Uterine smooth muscle cell (primary cell): ENCODE measurements at places on chromosomes 16 and 17. TPM values are rescaled to one million over a fixed set of nuclear protein-coding genes. Genes with fewer than 3 reads are reported as not detected.

Gene CPHXL2
- total RNA-seq, result not detected in 2 replicates

Gene TMIGD1
- not detected in 2 replicates for total RNA-seq

Gene RPRML
- total RNA-seq, result not detected in 2 replicates

Gene KRT32
- not detected in 2 replicates for total RNA-seq

Gene TP53TG3
- total RNA-seq, result not detected in 2 replicates

Gene RASL10B
- total RNA-seq, result 1.5 and 6.1 TPM in 2 replicates

Gene UNC119
- 14.1 and 23.4 TPM in 2 replicates for total RNA-seq

Gene WSCD1
- 0.22 and 0.87 TPM in 2 replicates for total RNA-seq

Gene FBXO39
- 0.25 and 0.33 TPM in 2 replicates for total RNA-seq

Gene DRC3
- total RNA-seq, result 0.55 and 1.1 TPM in 2 replicates

Gene NPB
- 0.22 and 0.25 TPM in 2 replicates for total RNA-seq

Gene TPSD1
- not detected in 2 replicates for total RNA-seq

Gene GPRC5B
- 0.55 and 1.1 TPM in 2 replicates for total RNA-seq

Gene MATCAP1
- total RNA-seq, result 14.9 and 19.3 TPM in 2 replicates

Gene KCNH6
- not detected in 2 replicates for total RNA-seq

Gene CD300E
- not detected in 2 replicates for total RNA-seq

Gene KRT24
- total RNA-seq, result not detected in 2 replicates

Gene TRPV2
- total RNA-seq, result 28.9 and 62.5 TPM in 2 replicates

Gene DOC2B
- total RNA-seq, result not detected in 2 replicates

Gene CIITA
- under 0.01 and 0.22 TPM in 2 replicates for total RNA-seq

Gene HP
- 0.11 TPM in 1 of 2 replicates, not detected in the other for total RNA-seq

Gene CCL4L2
- total RNA-seq, result not detected in 2 replicates

Gene SLC9A5
- total RNA-seq, result 1.4 and 2.9 TPM in 2 replicates

Gene MNT
- 11.1 and 13.5 TPM in 2 replicates for total RNA-seq

Gene SPEM3
- not detected in 2 replicates for total RNA-seq

Gene DPEP2
- not detected in 2 replicates for total RNA-seq

Gene TPPP3
- 0.62 and 0.77 TPM in 2 replicates for total RNA-seq

Gene ZNF205
- 20.5 and 24.1 TPM in 2 replicates for total RNA-seq

Gene PPP1R1B
- total RNA-seq, result not detected in 2 replicates

Gene ABI3
- total RNA-seq, result 0.11 TPM in 1 of 2 replicates, not detected in the other

Gene OVCA2
- total RNA-seq, result 35.0 and 49.7 TPM in 2 replicates

Gene PRSS33
- not detected in 2 replicates for total RNA-seq

Gene IRX5
- not detected in 2 replicates for total RNA-seq

Gene ZNF423
- total RNA-seq, result 0.44 and 0.62 TPM in 2 replicates

Gene CCL23
- not detected in 2 replicates for total RNA-seq

Gene LMF1
- 21.9 and 23.9 TPM in 2 replicates for total RNA-seq

Gene TELO2
- 22.9 and 28.9 TPM in 2 replicates for total RNA-seq

Gene ARSG
- 2.4 and 3.0 TPM in 2 replicates for total RNA-seq

Gene SAMD14
- 1.7 and 1.8 TPM in 2 replicates for total RNA-seq

Gene GSG1L
- not detected in 2 replicates for total RNA-seq

Gene ESRP2
- 0.12 and 0.22 TPM in 2 replicates for total RNA-seq

Gene ZNF207
- 103 and 135 TPM in 2 replicates for total RNA-seq

Gene KRTAP2-1
- not detected in 2 replicates for total RNA-seq

Gene DHRS7C
- not detected in 2 replicates for total RNA-seq

Gene ATXN1L
- 9.1 and 11.1 TPM in 2 replicates for total RNA-seq

Gene CCL7
- total RNA-seq, result 0.89 TPM in 1 of 2 replicates, not detected in the other

Gene MFAP4
- total RNA-seq, result 4.8 and 21.7 TPM in 2 replicates

Gene HASPIN
- total RNA-seq, result 2.5 and 8.9 TPM in 2 replicates

Gene NT5C
- total RNA-seq, result 42.7 and 77.2 TPM in 2 replicates

Gene SLC13A5
- total RNA-seq, result not detected in 2 replicates

Gene KIF2B
- not detected in 2 replicates for total RNA-seq
